ENCODE measurements at places on chromosomes 1 and 21.

DNA sequence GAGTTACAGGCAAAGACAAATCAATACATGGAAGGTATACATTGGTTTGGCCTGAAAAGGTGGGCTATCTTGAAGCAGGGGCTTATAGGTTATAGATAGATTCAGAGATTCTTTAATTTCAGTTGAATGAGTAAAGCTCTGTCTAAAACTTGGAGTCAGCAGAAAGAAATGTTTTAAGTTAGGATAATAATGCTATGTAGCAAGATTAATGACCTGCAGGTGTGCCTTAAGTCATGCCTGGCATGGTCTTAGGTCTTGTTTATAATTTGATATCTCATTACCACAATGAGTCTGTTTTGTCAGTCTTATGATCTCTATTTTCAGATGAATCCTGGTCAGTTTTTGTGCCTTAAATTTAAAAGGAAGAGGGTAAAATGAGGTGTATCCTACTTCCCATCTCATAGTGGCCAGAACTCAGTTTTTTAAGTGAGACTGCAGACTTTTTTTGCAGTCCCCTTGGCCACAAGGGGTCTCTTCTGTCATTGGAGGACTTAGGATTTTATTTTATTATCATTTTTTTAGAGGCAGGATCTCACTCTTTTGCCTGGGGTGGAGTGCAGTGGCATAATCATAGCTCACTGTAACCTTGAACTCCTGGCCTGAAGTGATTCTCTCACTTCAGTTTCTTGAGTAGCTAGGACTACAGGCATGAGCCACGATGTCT, 21.3 kb upstream of the PGBD2 start:
- no peaks in the 10 kb centered on the region for H3K4me1 ChIP-seq
- DNase-seq = no peak
- H3K27ac ChIP-seq = no peak overlapping the region
- no peaks in the 10 kb centered on the region for H3K36me3 ChIP-seq
- H3K4me3 ChIP-seq = no peak overlapping the region
- H3K27me3 ChIP-seq = peaks cover 13% of the 10 kb centered on the region

DNA sequence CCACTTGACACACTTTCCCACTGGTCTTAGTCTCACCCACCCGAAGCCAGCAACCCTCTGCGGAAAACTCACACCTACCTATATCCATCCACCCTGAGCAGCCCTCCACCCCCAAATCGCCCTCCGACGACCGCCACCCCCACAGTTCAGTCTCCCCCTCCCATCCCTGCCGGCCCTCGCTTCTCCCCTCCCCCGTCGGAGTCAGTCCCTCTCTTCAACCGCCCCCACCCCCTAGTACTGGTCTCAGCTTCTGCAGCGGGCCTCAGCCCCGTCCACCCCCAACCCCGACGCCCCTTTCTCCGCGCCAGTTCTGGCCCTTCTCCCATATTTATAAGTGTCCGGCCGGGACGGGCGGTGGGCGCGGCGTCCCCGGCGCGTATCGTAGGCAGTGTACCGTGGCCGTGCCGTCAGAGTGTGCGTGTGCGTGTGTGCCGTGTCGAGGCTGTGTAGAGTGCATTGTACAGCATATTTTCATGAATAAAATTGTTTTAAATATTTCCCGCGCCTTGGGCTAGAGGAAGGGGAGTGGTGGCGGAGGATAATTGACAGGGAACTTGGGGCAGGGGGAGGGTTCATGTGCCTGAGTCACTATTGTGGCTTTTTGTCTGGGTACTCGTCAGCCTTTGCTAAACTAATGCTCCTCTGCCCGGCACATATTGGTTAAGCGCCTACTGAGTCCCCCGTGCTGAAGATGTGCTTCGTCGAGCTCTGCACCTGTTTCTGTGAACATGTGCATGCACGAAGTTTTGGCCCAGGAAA, 22.0 kb downstream of the FOXO6 start:
- no peaks in the 10 kb centered on the region for H3K4me1 ChIP-seq
- H3K27me3 ChIP-seq = peaks cover 74% of the 10 kb centered on the region
- DNase-seq = peak; percentile 68
- H3K36me3 ChIP-seq = no peaks in the 10 kb centered on the region
- peak overlapping the region; percentile 24 for H3K4me3 ChIP-seq
- H3K27ac ChIP-seq = no peak overlapping the region

GRCh38 chr1:201436393-201436792, 14.9 kb upstream of the TNNI1 start:
- peak; percentile 88 for DNase-seq
- H3K27me3 ChIP-seq = no peaks in the 10 kb centered on the region
- H3K27ac ChIP-seq = no peak overlapping the region
- H3K4me1 ChIP-seq = no peaks in the 10 kb centered on the region
- H3K4me3 ChIP-seq = no peak overlapping the region
- no peaks in the 10 kb centered on the region for H3K36me3 ChIP-seq

DNA sequence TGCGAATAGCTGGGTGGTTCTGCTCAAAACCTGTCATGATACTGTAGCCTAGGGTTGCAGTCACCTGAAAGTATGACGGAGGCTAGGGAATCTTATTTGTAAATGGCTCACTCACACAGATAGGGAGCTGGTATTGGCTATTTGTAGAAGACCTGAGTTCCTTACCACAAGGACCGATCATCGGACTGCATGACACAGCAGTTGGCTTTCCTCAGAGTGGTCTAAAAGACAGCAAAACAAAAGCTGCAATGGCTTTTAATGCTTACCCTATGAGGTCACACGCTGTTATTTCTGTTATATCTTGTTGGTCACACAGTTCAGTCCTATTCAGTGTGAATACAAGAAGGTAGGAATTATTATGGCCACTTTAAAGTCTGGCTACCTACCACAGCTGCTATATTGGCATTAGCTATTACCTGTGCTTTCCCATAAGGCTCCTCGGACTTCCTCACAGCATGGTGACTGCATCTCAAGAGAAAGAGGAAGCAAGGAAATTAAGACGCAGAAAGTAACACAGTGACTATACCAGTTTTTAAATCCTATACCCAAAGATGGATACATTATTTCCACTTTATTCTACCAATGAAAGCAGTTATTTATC, 68.4 kb upstream of the LRRC7 start:
- no peak for DNase-seq
- H3K36me3 ChIP-seq = no peaks in the 10 kb centered on the region
- H3K4me3 ChIP-seq = peak overlapping the region; percentile 34
- H3K27me3 ChIP-seq = no peaks in the 10 kb centered on the region

DNA sequence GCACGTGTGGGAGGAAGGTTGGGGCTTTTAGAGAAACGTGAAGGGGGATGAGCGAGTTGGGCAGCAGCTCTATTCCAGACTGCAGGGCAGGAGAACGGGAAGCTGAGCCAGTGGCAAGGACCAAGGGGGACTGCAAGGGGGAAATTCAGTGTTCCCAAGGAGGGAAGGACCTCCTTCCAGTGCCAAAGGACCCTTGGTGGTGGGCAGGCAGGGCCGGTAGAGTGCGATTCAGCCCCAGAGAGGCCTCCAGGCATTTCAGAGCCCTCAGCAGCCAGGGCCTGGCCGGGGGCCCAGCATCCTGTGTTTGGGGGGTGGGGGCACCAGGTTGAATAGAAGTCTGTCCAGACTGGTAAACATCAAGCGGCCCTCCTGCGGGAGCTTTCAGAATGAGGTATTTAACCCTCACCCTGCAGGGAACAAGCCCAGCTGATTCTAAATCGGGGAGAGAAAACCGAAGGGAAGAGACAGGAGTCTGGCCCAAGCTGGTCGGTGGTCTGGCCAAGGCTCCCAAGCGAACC, 2.3 kb downstream of the COL9A2 start:
- H3K4me1 ChIP-seq = peaks cover 10% of the 10 kb centered on the region
- peak overlapping the region; percentile 73 for H3K4me3 ChIP-seq
- H3K27ac ChIP-seq = peak overlapping the region; percentile 86
- peaks cover 13% of the 10 kb centered on the region for H3K27me3 ChIP-seq
- no peak for DNase-seq
